ENCODE measurements at places on chromosomes 11 and 22.

DNA sequence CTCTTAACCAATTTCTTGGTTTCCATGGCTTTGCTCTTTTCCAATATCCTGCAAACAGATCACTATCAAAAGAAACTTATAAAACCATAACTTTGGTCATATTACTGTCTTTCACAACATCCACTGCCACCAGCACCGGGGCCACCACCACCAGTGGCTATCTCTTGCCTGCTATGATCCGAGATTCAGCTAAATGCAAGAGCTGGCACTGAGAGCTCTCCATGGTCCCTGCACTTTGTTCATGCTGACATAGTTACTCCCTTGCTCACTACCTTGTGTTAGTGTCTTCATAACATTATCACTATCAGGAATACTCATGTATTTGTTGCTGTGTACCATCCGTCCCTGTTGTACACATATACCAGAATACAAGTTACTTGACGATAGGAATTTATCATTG lies 299.0 kb downstream of the ETS1 start:
- no peak for DNase-seq
- no peaks in the 10 kb centered on the region for H3K27me3 ChIP-seq
- no peaks in the 10 kb centered on the region for H3K4me1 ChIP-seq
- H3K36me3 ChIP-seq: no peaks in the 10 kb centered on the region
- no peak overlapping the region for H3K4me3 ChIP-seq
- H3K27ac ChIP-seq: no peak overlapping the region

DNA sequence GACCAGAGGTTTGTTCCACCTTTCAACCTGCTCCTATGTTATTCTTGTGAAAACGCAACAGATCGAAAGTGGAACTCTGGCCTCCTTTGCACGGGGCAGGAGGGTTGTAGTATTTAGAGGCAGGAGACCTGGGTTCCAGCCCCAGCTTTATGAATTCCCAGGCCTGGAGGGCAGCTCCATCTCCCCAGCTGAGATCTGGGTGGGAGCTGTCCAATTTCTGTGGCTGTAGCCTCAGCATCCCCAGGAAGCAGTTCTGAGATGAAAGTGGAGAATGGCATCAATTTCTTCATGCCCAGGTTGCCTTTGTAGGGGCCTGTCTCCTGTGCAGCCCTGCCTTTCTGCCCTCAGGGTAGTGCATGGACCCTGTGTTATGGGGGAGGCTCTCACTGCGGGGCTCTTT lies 4.1 kb downstream of the FADS2 start:
- H3K36me3 ChIP-seq: no peaks in the 10 kb centered on the region
- no peak overlapping the region for H3K27ac ChIP-seq
- DNase-seq: no peak
- peaks cover 24% of the 10 kb centered on the region for H3K4me1 ChIP-seq
- no peak overlapping the region for H3K4me3 ChIP-seq

DNA sequence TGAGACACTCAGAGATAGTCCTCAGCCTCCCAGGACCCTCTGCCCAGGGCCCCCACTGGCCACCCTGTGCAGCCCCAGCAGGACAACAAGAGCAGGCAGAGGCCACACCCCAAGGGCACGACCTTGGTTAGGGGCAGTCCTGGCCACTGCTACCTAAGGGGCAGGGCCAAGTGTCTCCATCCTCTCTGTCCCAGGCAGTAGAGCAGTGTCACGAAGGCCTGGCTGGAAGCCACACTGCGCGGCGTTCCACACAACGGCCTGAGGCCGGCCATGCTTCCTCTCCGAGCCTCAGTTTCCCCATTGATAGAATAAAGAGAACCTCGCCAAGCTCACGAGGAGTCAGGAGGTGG lies 1074.3 kb downstream of the BRD1 start:
- H3K4me1 ChIP-seq: no peaks in the 10 kb centered on the region
- H3K27ac ChIP-seq: no peak overlapping the region
- no peaks in the 10 kb centered on the region for H3K27me3 ChIP-seq
- H3K4me3 ChIP-seq: no peak overlapping the region

- no peak for DNase-seq
- no peak overlapping the region for H3K4me3 ChIP-seq
- peaks cover 34% of the 10 kb centered on the region for H3K4me1 ChIP-seq
- H3K27me3 ChIP-seq: no peaks in the 10 kb centered on the region
- no peaks in the 10 kb centered on the region for H3K36me3 ChIP-seq
- no peak overlapping the region for H3K27ac ChIP-seq
Measured at GRCh38 chr11:33775832-33776470, 1.6 kb upstream of the FBXO3 start.

DNA sequence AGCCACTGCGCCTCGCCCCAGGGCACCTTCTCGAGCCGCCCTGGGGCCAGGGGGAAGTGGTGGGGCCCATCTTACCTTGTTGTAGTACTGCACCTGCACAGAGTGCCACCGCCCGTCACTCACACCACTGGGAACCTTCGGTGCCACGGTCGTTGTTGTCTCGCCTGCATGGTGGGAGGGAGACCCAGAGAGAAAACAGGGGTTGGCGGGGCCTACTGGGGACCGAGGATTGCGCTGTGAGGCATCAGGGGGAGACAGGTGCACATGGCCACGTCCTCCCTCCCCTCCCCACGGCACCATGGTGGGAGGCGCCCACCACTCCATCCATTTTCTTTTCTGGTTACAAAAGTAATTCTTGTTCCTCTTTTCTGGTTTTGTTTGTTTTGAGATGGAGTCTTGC lies 97.8 kb downstream of the TRMU start:
- no peaks in the 10 kb centered on the region for H3K27me3 ChIP-seq
- DNase-seq: no peak
- no peak overlapping the region for H3K4me3 ChIP-seq
- no peaks in the 10 kb centered on the region for H3K4me1 ChIP-seq
- no peaks in the 10 kb centered on the region for H3K36me3 ChIP-seq
